ENCODE measurements at places on chromosomes 16 and 17.

- no peak for DNase-seq
Observed at GRCh38 chr16:67179421-67180080, 4.2 kb downstream of the MATCAP1 start.

DNA sequence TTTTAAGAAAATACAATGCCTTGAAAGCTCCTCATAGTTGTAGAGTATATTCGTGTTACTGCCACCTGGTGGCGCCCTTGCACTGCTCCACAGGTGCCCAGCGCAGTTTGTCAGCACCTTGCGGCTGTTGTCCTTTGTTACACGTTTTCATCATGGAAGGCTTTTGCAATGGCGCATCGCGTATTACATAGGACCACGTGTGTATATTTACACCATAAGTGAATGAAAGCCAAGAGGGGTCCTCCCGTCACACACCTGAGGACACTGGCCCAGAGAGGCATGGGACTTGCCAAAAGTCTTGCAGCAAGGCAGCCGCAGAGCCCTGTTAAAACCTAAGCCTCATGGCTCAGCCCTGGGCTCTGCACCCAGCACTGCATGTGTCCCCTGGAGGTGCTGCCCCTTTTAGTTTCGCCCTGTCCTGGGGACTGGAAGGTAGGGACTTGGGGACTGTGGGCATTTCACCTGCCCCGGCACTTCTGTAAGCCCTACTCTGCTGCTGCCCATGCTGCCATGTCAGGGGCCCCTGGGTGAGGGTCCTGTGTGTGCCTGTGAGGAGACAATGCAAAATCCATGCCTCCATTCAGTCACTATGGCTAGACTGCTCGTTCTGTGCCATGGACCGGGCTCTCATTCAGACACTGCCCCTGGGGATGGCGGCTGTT, 24.3 kb downstream of the POLR3E start:
- peak; percentile 57 for DNase-seq

DNA sequence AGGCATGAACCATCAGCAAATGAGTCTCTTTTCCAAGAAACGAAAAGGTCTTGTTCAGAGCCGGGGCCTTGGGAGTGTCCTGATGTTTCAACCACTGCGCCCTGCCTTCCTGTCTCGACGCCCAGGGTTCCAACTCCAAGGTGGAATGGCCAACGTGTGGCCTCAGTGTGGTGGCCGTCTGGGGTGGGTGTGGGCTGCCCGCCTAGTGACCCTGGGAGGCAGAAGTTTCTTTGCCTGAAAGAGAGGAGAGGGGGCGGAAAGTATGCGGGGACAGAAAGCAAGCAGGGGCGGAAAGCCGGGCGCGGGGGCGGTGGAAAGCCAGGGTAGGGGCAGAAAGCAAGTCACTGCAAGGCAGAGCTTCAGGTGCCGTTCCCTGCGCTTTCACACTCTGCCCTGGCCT, 4.1 kb downstream of the MSRB1 start:
- DNase-seq: no peak

DNA sequence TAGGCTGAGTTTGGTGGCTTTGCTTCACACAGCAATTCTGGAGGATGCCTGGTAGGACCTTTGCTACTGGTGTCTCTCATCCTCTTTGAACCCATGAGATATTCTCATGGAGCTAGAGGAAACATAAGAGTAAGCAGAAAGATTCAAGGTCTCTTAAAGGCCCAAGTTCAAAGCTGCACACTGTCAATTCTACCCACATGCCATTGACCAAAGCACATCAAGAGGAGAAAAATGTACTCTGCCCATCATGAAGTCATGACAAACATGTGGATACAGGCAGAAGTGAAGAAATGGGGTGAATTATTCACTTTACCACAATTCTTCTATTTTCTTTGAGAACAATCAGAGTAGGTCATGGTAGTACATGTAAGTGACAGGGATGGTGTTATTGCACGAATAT, 13.1 kb downstream of the SKA2 start:
- no peak for DNase-seq

DNA sequence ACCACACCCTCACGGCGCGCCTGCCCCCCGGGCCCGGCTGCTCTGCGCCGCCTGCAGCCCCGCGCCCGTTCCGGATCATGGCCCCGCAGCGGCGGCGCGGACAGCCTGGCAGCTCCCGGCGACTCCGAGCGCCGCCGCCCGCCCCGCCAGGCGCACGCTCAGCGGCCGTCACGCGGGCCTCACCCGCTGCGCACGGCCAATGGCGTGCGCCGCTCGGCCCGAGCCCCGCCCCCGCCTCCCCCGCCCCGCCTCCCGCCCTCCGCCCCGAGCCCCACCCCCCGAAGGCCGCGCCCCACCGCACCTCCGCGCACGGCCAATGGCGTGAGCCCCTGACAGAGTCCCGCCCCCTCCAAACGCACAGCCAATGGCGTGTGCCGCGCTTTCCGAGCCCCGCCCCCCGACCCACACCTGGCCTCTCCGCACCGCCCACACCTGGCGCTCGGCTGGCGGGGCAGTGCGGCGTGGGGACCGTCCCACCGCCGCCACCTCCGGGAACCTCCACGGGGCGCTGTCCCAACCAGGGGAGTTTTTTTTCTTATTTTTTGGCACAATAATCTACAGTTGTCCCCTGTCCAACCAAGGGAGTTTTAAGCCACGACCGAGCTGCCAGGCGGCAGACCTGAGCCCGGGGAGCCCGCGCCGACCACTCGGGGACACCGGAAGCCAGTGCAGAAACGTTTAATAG, at the start of gene PCYT2:
PCYT2 (minus strand) TSS at position 123 of the 685 bp plus-strand sequence; CDS start at position 79, 44 bp downstream.
- DNase-seq: peak; percentile 83

All from renal cortex interstitium (tissue), 15 donors.